ENCODE measurements at places on chromosomes 3 and 15.

- DNase-seq: no peak
Measured at GRCh38 chr3:52203701-52204100, 5.7 kb downstream of the ALAS1 start.

GRCh38 chr15:87347806-87348515 is 908.6 kb downstream of the NTRK3 start:
- no peak for DNase-seq

GRCh38 chr15:83515164-83515563 is 68.0 kb downstream of the SH3GL3 start:
- no peak for DNase-seq

DNA sequence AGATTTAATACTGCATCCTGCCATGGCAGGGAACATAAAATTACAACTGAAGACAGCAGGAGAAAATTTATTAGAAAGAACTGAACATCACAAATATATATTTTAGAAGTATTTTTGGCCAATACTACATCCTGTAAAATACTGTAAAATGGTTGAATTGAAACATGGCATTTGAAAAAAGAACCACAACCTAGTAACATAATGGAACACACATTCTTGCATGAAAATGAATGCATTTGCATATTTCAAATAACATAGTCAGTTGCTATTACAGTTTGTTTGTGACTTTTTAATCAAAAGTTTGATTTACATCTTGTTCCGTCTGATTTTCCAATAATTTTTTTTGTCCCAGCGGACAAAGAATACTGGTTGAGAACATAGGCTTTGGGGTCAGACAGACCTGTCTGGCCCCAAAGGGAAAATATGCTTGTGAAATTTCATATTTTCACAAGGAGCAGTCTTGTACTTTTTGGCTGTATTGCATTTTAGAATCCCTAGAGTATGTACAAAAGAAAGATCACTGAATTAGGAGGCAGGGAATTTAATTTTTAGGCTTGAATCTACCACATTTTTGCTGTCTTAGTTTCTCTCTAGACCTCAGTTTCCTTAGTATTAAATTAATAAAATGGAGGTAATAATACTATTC is 268.8 kb downstream of the ADAMTSL3 start:
- no peak for DNase-seq

DNA sequence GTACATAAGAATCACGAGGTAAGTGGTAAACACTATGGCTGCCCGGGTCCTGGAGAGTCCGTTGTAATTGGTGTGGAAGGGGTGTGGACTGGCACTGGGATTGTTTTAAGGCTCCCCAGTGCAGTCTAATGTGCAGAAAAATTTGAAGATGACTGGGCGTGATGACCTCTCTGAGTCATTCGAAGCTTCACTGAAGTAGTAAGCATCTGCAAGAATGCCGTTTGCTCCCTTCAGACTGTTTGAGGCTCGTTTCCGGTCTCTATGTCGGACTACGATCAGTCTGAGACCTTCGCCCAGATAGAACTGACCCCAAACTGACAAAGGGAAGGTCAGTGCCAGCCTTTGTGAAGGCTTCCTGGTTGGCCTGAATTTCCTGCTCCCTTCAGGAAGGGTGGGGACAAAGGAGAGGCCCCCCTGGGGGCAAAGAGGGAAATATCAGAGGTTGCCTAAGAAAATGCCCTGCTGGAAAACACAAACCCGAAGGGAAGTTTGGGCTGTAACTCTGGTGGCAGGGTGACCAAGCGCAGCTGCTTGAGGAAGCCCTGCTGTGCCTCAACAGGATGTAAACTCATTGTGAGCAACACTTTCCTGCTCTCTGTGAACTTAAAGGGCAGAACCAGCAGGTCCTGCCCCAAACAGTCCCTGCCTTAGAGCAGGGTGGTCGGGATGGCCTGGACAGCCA is 34.6 kb downstream of the BTD start:
- DNase-seq: no peak

DNA sequence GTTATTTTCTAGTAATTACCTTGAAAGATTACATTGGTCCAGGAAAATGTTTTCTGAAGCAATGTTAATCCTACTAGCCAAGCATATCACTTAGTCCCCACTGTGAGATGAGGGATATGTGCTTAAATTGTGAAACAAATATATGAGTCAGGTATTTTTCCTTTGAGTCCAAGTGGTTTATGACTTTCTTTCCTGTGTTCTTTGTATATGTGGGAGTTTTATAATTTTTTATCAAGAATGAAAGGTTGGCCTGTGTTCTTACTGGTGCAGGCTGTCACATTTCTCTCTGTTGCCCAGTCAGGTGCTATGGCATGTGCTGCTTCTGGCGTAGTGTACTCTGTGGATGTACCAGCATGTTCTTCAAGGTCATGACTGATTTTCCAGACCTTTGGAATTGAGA is 147.4 kb downstream of the CMSS1 start:
- DNase-seq: no peak

- no peak for DNase-seq
Measured at GRCh38 chr3:55305696-55306485, 181.2 kb downstream of the WNT5A start.

DNA sequence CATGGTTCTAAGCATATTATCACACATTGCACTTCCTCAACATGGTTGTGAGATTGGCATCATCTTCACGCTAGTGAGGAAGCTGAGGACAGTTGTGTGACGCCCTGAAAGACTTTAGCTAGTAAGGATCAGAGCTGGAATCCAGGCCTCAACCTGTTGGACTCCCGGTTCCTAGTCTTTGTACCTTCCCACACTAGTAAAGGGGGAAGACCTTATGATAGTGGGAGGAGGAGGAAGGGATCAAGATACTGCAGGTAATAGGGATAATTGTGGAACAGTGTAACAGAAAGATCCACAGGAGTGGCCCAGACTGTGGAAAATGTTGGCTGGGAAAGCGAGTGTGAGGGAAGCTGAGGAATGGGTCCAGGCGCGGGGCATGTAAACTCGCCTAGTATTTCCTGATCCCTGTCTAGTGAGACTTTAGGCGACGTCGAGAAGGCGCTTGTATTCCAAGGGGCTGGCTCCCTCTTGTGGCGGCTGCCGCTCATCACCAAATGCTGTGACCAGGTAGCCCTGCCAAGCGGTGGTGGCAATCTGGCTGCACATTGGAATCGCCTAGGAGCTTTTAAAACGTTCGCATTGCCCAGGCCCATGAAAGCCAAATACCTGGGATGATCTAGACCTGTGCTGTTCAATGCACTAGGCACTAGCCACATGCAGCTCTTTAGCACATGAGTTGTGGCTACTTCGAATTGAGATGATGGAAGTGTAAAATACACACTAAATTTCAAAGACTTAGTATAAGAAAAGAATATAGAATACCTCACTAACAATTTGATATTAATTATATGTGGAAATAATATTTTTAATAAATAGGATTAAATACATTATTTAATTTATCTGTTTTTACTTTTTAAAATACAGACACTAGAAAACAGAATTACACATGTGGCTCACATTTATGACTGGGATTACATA is 38.8 kb upstream of the CLDN18 start:
- DNase-seq: peak; percentile 70

DNA sequence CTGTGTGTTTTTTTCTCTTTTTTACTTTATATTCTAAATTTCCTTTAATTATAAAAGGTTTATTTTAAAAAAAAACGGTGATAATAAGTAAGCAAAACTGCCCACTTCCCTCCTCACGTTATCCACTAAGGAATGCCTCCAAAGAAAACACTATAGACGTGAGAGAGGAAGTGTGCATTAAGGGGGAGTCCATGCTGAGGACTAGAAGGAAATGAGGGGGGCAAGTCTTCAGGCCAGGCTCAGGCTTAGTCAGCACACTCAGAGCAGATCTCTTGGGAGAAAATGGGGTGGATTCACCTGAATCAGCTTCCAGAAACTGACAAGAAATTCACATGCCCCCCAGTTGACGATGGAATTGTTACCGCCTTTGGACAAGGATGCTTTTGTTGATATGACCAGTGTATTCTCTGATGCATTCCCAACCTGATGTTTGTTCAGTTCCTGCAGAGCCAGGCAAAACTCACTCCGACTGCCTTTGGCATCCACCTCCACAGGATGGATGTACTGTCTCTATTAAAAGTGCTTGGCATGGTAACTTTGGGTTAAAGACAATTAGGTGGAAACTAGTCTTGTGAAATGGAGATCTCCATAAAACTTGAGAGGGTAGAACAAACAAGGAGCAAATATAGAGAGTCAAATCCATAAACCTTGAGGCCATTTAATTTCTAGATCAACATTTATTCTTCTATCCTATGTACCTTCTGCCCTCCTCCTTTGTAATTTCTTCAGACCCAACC is 167.8 kb downstream of the MYRIP start:
- DNase-seq: no peak

DNA sequence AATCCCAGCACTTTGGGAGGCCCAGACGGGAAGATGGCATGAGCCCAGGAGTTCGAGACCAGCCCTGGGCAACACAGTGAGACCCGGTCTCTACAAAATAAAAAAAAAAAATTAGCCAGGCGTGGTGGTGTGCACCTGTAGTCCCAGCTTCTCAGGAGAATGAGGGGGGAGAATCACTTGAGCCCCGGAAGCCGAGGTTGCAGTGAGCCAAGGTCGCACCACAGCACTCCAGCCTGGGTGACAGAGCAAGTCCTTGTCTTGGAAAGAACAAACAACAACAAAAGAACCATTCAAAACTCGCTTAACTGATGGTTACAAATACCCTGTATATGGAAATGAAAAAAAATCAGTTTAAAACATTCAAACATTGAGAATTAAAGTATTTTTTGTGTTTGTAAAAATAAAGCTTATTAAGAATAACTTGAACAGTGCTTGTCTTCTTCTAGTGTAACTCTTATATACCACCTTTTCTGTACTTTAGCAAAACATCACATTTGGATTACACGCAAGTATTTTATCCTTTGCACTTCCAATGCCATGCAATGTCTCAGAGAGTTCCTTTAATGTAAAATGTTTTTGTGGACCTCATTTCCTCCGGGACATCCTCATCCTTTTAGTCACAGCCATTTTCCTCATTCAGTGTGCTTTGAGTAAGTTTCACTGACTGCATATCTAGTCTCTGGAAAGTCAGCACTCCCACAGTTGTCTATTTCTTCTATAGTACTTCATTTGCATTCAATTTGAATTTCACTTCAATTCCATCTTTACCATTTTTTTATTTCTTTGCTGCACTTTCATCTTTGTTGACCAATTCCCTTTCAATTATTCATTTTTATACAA is 113.0 kb upstream of the GOLGA8J start:
- DNase-seq: no peak
